CD14-positive monocyte (primary cell): ENCODE measurements at places on chromosomes 7 and 10.

DNA sequence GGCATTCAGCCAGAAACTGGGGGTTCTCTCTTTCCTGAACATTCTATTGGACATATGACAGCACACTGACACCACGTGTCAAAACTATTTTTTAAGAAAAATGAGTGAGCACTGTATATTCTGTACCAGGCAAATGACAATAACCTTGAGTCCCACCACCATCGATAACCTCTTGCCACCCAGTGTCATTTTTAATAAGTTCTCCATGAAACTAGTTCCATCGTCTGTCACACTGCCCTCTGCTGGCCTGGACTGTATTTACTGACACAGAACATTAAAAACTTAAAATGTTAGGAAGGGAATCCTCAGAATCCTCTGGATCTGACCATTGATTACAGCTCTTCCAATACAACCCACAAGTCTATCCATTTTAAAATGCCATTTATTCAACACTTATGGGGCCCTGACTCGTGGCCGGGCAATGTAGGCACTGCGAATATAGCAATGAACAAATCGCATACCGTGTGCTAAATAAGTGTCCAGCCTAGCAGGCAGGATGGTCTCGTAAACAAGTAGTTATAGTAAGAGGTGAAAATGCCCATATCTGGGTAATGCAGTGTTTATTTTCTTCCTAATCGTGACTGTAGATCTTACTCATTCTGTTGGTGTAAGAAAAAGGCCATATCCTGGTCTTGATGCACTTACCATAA, 35.9 kb upstream of the CACNB2 start:
- peak; percentile 23 for DNase-seq

DNA sequence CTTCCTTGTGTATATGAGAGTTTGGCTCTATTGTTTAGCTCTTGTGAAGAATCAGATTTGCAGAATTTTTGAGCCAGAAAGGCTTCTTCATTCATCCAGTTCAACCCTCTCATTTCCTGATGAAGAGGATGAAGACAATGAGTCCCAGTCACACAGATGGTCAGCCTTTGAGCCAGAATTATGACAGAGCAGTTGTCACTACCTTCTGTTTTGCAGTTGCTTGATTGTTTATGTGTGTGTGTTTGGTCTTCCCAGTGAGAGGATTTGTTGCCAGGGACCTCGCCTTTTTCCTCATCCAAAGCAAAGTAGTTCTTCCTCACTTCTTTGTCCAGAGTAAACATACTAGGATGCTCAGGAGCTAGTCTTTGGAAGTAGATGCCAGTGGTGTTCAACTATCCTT, 15.6 kb downstream of the MDFIC start:
- no peak for DNase-seq

GRCh38 chr7:36391436-36392198, 2.0 kb downstream of the ANLN start:
- DNase-seq, result no peak

- DNase-seq, result no peak
Observed at GRCh38 chr10:101236376-101237080, 7.3 kb upstream of the LBX1 start.

- DNase-seq, result no peak
Observed at GRCh38 chr10:105834261-105835059, 1193.4 kb downstream of the SORCS3 start.

GRCh38 chr7:21169667-21170580, 258.0 kb upstream of the SP4 start:
- DNase-seq, result no peak

DNA sequence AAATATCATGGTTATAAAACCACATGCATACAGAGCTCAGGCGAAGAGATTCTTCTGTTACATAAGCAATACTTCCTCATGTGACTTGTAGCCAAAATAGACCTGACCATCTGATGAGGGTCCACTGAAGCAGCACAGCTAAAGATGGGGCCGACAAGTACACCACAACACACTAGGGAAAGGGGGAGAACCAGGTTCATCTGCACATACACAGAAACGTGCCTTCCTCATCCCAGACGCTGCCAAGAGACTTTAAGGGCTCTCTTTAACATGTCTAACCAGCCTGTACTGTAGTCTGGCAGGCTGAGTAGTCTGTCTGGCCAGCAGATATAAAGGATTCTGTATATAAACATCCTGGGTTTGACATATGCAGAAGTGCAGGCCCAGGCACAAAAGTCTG, 30.3 kb downstream of the ERCC6 start:
- no peak for DNase-seq

- no peak for DNase-seq
Observed at GRCh38 chr7:80476035-80476434, 35.8 kb downstream of the GNAT3 start.

DNA sequence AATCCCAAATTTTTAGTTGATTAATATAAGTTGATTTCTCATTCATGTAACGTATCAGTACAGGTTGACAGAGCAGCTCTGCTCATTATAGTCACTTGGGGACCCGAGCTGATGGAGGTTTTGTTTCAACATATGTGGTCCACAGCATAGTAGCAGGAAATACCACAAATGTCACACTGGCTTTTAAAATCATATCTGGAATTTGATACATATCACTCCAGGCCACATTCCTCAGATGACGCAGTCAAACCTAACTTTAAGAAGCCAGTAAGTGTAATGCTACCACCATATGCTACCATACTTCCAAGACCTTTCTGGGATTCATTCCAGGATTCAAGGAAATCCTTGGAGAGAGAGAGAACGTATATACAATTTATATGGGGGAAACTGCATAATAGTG, 156.3 kb downstream of the PHF14 start:
- DNase-seq, result no peak

GRCh38 chr7:105156731-105157130, 142.7 kb downstream of the KMT2E start:
- no peak for DNase-seq

- DNase-seq, result no peak
Observed at GRCh38 chr7:68542831-68543230, 1055.4 kb upstream of the AUTS2 start.

GRCh38 chr7:22019931-22020330, 74.2 kb upstream of the CDCA7L start:
- DNase-seq, result no peak

- no peak for DNase-seq
Observed at GRCh38 chr10:115214829-115215228, 121.7 kb downstream of the ATRNL1 start.

DNA sequence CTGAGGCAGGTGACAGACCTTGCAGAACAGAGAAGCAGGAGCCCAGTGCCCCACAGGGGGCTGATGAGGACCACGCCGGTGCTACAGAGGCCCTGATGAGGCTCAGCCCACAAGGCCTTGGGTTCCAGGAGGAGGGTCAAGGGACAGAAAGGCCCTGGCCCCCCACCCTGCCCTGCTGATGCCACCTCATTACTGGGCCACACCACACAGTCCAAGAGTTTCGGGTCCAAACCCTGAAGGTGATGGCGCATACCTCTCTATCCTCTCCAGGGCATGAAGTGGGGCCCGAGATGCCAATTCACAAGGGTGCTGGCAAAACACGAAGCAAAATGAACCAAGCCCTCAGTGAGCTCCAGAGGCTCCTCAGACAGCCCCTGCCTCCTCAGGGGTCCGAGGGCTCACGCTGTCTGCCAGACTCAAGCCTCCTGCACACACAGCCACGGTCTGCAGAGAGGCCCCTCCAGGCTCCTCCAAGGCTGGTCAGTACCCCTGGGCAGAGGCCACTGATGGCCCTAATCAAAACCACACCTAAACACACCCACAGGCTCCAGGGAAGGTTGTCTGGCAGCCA, 32.3 kb downstream of the RASGEF1A start:
- no peak for DNase-seq

- DNase-seq, result no peak
Observed at GRCh38 chr10:62813453-62813852, 2.7 kb downstream of the EGR2 start.

DNA sequence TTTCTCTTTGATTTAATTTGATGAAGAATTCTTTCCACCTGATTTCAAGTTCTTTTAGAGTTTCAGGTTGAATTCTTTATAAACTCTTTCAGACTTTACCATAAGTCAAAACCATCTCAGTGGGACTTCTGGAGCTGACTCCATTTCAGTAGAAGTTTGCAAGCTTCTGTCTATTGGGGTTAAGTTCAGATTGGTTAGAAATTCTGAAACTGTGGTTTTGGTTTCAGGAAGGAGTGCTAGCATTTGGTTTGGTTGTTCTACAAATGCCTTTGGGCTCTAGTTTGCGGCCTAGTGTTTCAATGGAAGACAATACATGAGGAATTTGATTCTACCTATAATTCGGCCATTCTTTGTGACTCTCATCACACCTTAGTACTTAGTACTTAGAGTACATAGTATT, 176.8 kb upstream of the RHOBTB1 start:
- no peak for DNase-seq

GRCh38 chr10:23994459-23995046, 214.4 kb upstream of the KIAA1217 start:
- no peak for DNase-seq

- no peak for DNase-seq
Observed at GRCh38 chr7:127702938-127703337, 50.9 kb downstream of the SND1 start.

DNA sequence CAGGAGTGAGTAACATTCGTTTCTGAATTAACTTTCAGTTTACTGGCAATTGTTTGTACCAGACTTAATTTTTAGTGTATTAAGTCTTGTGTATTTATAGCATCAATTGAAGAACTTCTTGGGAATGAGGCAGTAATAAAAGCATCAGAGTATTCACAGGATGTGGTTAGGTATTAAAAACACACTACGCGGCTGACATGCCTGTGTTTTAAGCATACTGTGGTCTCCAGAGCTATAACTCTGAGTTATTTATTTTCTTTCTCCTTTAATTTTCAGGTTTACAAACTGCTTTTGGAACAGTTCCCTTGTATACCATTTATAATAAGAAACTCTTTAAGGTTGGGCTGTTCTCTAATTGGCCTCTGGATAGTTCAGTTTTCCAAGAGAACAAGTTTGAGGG, 626.1 kb upstream of the NRG3 start:
- DNase-seq, result no peak

DNA sequence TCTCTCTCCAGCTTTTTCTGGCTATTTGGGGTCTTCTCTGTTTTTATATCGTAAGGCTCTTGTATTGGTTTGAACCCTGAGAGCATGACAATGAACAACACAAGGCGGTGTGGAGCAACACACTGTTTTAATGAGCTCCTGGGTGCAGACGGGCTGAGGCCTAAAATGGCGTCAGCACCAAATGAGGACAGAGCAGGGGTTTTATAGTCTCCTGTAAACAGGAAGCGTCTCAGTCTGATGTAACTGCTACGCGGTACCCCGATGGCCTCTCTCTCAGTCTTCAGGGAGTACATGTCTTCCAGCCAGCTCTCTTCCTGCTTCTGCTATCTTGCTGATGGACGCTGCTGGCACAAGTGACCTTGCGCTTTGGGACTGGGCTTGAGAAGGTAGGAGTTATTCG, 95.9 kb upstream of the CCDC71L start:
- DNase-seq, result no peak

- DNase-seq, result no peak
Observed at GRCh38 chr10:47288916-47289495, 11.0 kb upstream of the GDF10 start.

- no peak for DNase-seq
Observed at GRCh38 chr10:88386204-88386788, 196.8 kb downstream of the RNLS start.

DNA sequence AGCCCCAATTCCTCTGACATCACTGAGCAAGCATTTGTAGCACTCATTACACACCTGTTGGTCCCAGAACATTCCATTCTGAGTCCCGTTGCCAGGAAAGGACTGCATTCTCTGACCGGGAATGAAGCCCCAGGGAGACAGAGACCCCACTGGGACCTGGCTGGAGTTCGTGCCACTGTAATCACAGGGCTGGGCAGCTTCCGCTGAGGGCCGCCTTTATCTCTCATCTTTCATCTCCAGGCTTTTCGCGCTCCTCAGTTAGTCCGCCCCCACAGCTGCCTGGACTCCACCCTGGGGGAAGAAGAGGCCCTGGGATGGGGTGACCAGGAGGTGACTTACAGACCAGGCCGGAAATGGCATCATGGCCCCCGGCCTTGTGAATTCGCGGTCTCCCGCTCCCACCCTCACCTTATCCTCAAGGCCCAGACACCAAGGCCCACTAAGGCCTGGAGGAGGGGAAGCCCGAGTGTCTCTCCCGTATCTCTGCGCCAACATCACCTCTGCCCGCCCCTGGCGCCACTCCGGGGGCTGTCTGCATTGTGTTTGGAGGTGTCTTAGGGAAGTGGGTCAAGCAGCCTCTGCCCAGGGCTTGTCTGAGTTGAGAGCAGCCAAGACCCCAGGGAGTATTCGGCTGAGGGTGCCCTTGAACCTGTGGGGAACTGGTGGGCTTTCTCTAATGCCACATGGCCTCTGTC, 75.4 kb downstream of the PROSER2 start:
- DNase-seq, result no peak

DNA sequence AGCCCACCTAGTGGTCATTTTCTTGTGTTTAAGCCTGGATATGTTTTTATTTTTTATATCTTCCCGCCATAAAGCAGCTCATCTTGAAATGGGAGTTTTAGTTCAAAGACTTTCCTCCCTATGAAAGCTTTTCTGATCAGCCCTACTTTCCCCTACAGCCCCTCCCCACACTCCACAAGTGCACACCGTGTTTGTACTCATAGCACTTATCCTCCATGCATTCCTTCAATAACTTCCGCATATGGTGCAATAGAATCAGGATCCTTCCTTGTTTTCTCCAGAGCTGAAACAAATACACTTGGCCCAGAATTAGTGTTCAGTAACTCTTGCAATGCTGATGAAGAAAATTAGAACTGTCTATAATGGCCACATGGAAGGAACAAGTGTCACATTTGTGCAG, 235.9 kb downstream of the KCNMA1 start:
- DNase-seq, result no peak

GRCh38 chr10:76388321-76389023, 957.0 kb downstream of the LRMDA start:
- no peak for DNase-seq

- no peak for DNase-seq
Observed at GRCh38 chr10:60905580-60905979, 38.4 kb downstream of the RHOBTB1 start.

GRCh38 chr10:49347342-49347741, 48.4 kb downstream of the C10orf71 start:
- DNase-seq, result no peak

DNA sequence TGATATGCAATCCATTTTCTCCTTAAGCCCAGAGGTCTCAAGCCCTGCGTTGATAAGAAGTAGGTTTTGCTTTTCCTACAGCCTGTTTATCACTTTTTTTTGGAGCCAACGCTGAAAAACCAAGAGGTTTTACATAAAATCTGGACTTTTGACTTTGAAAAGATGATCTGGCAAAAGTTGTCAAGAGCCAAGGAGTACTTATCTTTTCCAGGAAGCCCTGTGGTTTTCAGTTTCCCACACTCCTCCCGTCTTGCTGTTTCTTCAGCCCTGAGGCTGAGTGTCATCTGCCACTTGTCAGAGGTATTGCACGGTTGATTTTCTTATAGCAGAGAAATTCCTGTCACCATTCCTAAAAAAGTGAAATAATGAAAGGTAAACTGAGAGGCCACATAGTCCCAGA, 108.7 kb downstream of the TYW1 start:
- no peak for DNase-seq

DNA sequence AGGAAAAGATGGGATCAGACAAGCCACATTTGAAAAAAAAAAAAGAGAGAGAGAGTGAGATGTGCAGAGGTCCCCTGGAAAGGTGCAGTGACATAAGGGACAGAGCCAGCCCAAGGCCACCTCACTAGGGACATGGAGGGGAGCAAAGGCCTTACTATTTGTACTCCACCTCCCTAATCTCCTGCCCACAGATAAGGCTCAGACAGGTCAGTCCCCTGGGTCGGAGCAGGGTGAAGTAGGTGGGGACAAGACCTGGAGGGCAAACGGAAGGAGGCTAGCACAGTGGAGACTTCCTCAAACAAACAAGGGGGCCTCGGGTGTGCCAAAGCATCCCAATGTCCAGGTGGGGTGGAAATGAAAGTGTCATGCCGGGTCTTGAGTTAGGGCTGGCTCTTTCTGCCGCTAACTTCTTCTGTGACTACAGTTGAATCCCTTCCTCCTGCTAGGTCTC, 7.0 kb downstream of the PRF1 start:
- no peak for DNase-seq
